ENCODE measurements at places on chromosomes 7 and 10. TPM values are rescaled to one million over a fixed set of nuclear protein-coding genes. Genes with fewer than 3 reads are reported as not detected.

The MKX gene
- total RNA-seq = not detected

The DGKI gene
- 0.20 TPM for total RNA-seq

The TUBAL3 gene
- 0.07 TPM for total RNA-seq

The SFTPA1 gene
- not detected for total RNA-seq

The HMX2 gene
- total RNA-seq = not detected

The NKX1-2 gene
- total RNA-seq = not detected

The SEC31B gene
- 0.89 TPM for total RNA-seq

The GPNMB gene
- 1.3 TPM for total RNA-seq

The SPDYE6 gene
- 0.07 TPM for total RNA-seq

The AVL9 gene
- total RNA-seq = 43.2 TPM

The LOXL4 gene
- 9.1 TPM for total RNA-seq

The NUTM2A gene
- 0.79 TPM for total RNA-seq

The AKR1C4 gene
- not detected for total RNA-seq

The AKR1C2 gene
- 0.89 TPM for total RNA-seq
